Stimulated activated CD8-positive, alpha-beta memory T cell treated with anti-CD3 and anti-CD28 coated beads, Interleukin-7, amount 100 ng/mL, for 1 hour (primary cell): ENCODE measurements at places on chromosomes 2 and 18.

- no peak for DNase-seq
Measured at GRCh38 chr18:50315100-50315871, 27.8 kb upstream of the CXXC1 start.

DNA sequence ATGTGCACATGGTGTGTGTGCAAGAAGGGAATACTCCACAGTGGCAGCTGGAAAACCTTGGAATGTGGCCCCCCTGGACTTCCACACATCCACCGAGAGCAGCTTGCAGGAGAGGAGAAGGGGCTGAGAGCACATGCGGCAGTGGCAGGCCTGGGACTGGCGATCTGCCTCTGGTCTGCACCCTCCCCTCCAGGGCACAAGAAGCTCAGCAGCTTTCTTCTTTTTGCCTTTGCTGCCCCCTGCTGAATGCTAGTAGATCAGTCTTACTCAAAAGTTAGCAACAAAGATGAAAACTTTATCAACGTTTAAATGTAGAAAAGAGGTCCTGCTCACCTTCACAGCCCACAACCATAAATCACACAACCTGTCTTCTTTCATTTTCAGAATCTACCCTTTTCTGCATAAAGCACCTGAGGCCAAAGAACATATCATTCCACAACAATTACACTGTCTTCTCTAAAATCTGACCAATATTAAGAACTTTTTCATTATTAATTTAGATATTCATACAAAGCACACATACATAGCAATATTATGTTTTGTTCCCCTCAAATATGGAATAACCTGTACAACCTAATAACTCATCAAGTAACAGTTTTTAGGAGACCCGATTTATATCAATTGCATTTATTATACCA, 34.6 kb downstream of the TGFBRAP1 start:
- DNase-seq: no peak

DNA sequence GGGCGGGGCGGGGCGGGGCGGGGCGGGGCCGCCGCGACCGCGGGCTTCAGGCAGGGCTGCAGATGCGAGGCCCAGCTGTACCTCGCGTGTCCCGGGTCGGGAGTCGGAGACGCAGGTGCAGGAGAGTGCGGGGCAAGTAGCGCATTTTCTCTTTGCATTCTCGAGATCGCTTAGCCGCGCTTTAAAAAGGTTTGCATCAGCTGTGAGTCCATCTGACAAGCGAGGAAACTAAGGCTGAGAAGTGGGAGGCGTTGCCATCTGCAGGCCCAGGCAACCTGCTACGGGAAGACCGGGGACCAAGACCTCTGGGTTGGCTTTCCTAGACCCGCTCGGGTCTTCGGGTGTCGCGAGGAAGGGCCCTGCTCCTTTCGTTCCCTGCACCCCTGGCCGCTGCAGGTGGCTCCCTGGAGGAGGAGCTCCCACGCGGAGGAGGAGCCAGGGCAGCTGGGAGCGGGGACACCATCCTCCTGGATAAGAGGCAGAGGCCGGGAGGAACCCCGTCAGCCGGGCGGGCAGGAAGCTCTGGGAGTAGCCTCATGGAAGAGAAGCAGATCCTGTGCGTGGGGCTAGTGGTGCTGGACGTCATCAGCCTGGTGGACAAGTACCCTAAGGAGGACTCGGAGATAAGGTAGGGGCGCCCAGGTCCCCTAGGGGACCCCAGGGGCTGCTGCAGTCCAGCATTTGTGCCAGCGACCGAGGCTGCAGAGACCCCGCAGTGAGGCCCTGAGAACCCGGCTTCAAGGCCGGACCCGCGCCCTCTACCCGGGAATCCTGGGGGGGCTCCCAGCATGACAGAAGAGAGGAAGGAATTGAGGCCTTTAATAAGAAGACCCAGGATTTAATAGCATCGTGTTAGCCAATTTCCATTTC, at the start of gene KHK:
KHK (plus strand) TSS at position 49 of the 870 bp plus-strand sequence; CDS start at position 537, 488 bp downstream.
- no peak for DNase-seq

GRCh38 chr18:13564579-13564978, 161.8 kb downstream of the FAM210A start:
- no peak for DNase-seq
